ENCODE measurements at places on chromosomes 3 and 15.

DNA sequence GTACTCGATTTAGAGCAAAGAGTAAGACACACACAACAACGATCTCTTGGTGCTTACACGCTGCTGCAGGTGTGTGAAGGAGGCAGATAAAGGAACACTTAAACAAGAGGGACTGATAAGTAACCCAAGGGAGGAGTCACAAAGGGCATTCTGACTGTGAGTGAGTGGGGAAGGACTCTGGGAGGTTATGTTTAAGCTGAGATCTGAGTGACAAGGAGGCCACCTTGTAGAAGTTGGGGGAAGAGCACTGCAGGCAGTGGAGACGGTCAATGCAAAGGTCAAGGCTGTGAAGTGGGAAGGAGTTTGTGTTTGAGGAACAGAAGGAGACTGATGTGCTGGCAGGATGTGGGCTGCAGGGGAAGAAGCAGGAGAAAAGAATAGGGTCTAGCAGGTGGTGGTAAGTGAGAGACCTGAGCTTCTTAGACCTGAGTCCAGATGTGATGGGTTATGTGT lies 63.1 kb downstream of the LPP start:
- no peak for DNase-seq

DNA sequence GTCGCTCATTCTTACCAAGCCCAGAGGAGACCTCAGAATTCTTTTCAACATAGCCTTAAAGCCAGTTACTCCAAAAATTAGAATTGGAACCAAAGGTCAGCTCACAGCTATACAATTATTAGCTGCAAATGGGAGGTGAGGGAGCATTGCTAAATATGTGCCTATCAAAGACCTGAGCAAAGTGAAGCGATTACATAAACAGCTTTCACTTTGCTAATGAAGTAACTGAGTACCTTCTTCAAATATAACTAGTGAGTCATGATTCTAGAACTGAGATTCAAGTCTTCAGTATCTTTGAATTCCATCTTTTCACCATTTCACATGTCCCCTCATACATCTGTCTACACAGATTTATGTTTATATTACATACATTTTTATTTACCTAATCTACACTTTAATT lies 122.6 kb downstream of the P2RY1 start:
- DNase-seq: no peak

DNA sequence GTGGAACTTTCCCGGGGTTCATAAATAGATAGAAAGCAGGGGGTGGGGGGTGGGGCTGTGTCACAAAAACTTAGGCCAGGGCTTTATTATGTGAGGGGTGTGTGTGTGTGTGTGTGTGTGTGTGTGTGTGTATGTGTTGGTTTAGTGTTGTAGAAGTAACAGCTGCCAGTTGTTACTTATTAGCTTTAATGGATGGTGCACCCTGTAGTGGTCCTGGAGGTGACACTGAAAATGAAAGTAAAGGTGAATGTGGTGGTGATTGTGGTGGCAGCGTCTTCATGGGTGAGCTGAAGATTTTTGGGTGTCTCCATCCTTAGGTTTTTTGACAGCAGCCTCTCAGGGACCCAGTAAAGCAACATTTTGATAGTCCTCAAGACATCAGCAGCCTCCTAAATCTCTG lies 449.9 kb downstream of the PDCD6IP start:
- DNase-seq: no peak

DNA sequence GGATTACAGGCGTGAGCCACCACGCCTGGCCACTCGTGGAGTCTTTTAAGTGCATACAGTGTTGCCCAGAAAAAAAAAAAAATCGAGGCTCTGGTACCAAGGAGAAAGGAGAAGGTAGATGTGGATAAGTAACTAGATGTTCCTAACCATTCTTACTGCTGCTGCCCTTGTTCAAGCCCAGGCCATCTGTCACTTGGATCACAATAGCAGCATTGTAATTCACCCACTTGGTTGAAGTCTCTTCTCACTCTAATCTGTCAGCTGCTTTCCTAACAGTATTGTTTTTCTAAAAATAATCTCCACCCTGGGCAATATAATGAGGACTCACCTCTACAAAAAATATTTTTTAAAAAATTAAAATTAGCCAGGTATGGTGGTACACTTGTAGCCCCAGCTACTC lies 58.0 kb upstream of the CRTC3 start:
- no peak for DNase-seq

DNA sequence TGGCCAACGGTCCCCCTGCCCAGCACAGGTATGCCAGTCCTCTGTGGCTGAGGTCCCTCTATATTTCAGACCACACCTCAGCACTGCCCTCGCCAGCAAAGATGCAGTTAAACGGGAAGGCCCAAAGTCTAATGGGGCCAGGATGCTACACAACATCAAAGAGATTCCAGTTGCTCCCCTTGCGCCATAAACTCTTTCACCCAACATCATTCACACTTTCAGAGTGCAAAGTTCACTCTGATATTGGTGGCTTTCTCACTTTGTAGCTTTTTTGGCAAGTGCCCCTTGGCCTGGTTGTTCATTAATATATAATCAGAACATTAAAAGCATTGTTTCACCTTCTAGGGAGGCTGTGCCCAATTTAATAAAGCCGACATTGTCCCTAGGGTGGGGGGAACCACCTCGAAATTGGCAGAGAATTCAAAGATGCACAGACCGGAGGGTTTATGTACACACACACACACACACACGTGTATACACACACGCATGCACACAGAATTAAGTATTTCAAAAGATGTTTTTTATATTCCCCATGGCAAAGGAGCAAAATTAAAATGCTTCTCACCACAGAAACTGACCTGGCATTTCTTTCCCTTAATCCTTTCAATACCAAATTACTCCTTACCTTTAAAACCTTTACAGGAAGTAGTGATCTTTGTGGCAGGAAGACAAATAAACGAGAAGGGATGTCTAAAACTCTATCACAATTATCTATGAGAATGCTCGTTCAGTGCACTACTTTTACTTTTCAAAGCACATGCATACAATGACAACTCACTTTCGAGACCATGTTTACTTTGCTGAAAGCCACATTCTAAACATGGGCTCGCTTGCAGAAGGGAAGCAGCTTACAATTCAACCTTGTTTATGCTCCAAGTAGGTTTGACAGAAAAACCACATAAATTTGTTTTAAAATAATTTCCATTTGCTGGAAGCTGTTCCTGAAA lies 19.5 kb downstream of the LRIG1 start:
- no peak for DNase-seq

- no peak for DNase-seq
Measured at GRCh38 chr3:87975716-87976115, 83.1 kb downstream of the CGGBP1 start.

DNA sequence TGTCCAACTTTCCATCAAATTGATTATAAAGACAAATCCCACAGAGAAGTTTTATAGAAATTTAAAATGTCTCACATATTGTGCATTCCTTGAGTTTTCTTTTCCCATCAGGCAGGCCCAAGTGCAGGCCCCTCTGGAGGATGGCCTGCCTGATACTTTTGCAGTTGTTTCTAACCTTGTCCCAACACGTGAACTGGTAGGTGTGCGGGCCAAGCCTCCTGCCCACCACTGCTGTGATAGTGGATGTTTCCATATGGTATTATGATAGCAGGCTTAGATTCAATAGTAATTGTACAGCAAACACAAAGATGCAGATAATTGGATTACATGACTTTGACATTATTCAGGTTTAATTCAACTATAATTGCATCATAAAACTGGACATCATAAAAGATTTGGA lies 1.4 kb downstream of the P2RY12 start:
- no peak for DNase-seq

- DNase-seq: no peak
Measured at GRCh38 chr15:76987896-76988860, 6.7 kb upstream of the PSTPIP1 start.

DNA sequence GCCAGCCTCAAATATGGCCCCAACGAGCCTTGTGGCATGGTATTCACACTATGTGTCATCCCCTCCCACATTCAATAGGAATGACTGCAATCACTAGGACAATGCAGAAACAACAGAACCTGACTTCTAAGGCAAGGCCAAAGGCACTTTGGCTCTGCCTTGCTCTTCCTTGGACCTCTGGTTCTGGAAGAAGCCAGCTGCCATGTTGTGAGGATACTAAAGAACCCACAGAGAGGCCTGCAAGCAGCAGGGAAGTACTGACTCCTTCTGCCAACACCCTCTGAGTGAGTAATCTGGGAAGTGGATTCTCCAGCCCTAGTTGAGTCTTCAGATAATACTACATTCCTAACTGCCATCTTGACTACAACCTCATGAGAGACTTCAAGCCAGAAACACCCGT lies 64.7 kb downstream of the ADAMTS9 start:
- no peak for DNase-seq

DNA sequence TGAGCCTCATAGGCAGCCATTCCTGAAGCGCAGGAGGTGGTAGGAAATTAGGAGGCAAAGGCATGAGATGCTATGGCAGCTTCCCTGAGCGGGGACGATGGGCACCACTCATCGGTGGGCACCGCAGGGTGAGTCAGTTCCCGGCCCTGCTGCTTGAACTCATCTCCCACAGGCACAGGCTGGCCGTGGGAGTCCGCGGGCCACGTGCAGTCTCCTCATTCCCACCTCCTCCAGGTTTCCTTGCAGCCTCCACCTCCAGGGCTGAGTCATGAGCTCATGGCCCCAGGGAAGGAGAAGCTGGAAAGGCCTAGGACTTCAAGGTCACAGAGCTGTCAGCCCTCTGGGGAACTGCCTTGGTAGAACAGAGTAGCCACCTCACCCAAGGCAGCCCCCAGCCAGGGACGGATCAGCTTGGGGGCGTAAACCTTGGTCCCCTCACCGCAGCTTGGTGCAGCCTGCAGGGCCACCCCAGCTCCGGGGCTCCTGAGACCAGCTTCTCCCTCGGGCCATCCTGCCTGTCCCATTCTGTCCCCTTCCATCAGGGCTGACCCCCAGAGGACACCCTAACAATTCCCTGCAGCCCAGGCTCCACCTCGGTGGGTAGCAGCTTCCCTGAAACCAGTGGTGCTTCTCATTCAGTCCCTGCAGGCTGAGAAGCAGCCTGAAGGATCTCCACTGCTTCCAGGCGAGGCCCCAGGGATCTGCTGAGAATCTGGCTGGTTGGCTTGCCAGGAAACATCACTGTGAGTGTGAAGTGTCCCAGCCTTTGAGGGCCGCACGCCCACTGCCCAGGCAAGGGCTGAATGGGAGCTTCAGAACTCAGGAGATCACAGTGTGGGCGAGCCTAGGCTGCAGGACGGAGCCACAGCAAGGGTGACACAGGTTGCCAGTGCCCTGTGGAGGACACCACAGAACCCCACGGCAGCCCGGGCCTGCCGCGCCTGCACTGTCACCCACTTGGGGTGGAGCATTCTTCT lies 150.7 kb upstream of the MEF2A start:
- DNase-seq: no peak

GRCh38 chr3:69500604-69501003 lies 114.7 kb upstream of the FRMD4B start:
- DNase-seq: no peak

DNA sequence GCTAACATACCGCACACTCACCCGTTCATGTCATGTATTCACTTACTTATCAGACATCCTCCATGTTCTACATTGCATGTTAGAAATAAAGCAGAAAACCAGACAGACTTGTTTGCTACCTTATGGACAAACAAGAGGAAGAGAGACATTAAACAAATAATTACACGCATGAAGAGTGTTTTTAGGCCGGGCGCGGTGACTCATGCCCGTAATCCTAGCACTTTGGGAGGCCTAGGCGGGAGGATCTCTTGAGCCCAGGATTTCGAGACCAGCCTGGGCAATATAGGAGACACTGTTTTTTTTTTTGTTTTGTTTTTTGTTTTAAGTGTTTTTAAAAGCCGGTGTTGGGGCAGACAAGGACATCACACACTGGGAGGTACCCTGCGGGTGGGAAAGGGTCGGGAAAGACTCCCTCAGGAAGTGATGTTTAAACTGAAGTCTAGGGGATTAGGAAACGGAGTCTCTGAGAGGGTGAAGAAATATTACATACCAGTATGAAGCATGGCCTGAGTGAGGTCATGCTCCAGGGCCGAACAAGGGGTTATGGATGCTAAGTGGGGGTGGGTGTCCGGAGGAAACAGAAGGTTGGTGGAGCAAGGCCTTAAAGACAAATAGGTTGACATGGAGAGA lies 2.1 kb upstream of the USP3 start:
- no peak for DNase-seq

DNA sequence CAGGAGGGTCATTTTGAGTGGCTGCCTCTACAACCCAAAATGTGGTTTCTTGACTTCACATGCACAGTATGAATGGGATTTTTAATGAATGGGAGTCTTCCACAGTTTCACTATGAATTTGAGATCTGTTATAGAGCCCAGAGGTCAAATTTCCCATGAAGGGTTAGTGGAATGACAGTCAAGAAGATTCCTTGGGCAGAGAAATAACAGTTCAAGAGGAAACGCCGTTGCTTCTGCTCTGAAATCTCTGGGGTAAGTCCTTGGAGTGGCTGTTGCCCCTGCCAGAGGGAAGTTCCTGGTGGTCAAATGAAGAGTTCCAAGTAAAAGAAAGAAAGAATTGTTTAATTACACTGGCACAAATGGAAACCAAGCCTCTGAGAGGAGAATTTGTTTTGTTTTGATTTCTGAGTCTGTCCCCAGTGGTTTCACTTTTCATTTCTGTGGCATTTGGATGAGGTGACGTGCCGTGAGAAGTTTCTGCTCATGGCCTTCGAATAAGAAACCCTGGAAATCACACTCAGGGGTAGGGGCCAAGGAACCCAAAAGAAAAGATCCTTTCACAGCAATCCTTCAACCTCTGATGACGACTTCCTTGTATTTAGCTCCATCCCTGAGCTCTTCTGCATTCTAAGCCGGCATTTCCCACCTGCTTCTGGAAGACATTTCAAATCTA lies 77.5 kb upstream of the IL12A start:
- DNase-seq: no peak

- no peak for DNase-seq
Measured at GRCh38 chr3:70557976-70558375, 245.5 kb upstream of the MDFIC2 start.

DNA sequence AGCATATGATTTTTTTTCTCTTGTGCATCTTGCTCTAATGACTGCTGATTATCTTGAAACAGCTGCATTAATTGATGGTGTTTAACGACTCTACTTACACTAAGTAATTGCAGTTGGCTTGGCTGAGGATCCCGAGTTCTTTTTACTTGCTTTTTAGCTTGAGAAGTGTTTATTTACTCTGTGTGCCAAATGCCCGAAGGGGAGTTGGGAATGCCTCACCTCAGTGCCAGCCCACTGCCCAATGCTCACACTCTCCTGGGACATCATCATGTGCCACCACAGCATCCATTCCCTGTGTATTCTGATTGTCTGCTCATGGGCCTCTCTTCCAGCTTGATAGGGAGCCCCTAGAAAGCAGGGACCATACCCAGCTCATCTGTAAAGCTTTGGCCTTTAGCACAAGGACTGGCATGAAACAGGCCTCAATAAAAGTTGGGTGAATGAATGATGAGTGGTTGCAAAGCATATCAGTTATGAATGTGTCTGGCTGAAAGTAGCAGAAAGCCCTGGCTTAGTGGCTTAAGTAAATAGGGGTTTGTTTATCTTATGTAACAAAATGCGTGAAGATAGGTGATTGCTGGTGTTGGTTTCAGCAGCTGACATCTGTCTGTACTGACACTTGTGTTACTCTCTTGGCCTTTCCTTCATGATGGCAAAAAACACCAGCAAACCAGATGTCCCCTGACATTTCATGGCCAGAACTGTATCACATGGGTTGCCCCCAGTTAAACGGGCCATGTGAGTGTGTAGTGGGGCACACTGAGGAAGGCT lies 8.1 kb downstream of the PXYLP1 start:
- DNase-seq: no peak

All from stimulated activated CD8-positive, alpha-beta memory T cell treated with anti-CD3 and anti-CD28 coated beads, Interleukin-2, amount 100 ng/mL, for 48 hours (primary cell).